Liver (tissue), 10 donors: ENCODE measurements at places on chromosomes 6 and 20.
A peak's percentile ranks its signal among the peaks of the same experiment; 100 is the strongest.

DNA sequence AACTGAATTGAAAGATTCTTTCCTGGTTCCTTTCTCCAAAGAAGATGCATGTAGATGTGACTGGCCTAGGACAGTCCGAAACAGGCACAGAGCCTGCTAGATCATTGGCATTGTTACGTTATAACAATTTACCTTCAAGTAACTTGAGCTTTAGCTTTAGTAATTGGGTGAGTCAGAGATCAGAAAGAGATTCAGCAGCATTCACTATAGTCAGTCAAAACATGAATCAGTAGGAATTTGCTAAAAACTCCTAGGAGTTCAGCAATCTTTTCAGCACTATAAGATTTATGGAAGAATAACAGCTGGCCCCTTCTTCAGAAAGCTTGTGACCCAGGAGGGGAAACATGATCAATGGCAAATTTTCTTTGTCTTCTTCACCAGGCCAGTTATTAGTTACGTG lies 281.7 kb upstream of the PRDM1 start:
- no peak for DNase-seq

- DNase-seq: no peak
Measured at GRCh38 chr6:57247603-57248002, 25.5 kb upstream of the RAB23 start.

DNA sequence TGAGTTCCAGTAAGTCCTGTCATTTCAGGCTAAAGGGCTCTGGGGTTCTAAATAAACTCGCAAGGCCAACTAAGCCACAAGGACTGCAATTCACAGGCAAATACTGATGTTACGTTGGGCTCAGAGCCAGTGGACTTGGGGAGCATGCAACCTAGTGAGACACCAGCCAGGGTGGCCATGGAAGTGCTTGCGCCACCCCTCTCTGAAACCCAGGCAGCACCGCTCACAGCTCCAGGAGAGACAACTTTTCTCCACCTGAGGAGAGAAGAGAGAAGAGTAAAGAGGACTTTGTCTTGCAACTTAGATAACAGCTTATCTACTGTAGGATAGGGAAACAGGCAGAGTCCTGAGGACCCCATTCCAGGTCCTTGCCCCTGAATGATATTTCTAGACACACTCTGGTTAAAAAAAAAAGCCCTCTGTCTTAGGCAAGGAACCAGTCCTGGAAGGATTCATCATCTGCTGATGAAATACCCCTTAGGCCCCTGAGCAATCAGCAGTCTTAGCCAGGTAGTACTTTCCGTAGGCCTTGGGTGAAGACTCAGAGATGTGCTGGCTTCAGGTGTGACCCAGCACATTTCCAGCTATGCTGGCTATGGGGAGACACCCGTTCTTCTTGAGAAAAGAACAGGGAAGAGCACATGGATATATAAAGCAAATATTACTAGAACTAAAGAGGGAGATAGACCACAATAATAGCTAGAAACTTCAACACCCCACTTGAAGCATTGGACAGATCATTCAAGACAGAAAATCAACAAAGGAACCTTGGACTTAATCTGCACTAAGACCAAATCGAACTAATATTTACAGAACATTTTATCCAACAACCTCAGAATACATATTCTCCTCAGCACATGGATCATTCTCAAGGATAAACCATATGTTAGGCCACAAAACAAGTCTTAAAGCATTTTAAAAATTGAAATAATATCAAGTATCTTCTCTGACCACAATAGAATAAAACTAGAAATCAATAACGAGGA lies 31.5 kb upstream of the TBC1D32 start:
- no peak for DNase-seq

DNA sequence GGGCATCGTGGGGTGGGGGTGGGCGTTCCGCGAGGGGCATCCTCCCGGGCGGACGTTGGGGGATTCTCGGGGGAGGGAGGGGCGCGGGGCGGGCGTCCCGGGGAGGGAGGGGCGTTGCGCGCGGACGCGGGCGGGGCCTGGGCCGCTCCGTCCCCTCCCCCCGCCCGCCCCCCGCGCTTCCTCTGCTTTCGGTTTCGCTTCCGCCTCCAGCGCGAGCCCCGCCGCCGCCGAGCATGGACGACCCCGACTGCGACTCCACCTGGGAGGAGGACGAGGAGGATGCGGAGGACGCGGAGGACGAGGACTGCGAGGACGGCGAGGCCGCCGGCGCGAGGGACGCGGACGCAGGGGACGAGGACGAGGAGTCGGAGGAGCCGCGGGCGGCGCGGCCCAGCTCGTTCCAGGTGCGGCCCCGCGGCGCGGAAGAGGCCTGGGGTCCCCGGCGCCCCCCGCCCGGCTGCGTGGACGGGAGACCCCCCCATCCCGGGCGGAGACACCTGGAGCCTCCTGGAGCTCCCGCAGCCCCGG lies at the start of gene OGFR:
OGFR (plus strand) TSS at position 209 of the 528 bp plus-strand sequence; CDS start at position 234, 25 bp downstream.
- DNase-seq: peak; percentile 74

GRCh38 chr20:43513372-43513930 lies 6.0 kb downstream of the L3MBTL1 start:
- no peak for DNase-seq
